ENCODE measurements at places on chromosomes 1 and 21.

DNA sequence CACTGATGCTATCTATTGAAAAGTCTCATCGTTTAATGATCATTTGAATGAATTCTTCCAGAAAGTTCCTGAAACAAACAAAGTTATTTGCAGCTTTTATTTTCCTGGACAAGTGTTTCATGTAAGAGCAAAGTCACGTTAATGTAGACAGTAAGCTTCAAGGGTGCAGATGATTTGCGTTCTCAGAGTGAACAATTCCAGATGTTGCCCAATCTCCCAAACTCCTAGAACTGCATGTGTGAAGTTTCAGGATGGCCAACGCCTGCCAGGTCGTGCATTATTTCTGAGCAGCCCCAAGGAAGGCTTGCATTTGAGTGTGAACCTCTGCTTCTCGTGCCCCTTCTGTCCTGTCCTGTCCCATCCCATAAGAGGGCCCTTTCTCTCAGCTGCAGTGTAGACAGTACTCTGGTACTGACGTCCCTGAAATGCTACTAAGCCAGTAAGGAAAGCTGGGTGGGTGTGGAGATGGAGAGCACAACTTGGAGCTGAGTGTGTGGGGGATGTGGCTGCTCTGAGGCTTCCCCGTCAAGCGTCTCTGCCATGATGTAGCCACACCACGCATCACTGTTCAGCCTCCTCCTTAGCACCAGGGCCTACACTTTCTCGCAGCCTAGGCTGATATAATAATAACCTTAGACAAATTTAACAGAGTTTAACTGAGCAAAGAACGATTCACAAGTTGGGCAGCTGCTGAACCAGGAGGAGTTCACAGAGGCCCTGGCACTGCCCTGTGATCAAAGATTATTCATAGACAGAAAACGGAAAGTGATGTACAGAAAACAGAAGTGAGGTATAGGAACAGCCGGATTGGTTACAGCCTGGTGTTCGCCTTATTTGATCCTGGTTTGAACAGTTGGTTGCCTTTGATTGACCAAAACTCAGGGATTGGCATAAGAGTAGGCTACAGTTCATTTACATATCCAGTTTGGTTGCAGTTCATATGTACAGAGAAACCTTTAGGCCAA lies 50.4 kb downstream of the RHOU start:
- DNase-seq, result no peak

- peak; percentile 55 for DNase-seq
Measured at GRCh38 chr1:46724991-46725735, 6.2 kb upstream of the EFCAB14 start.

GRCh38 chr1:109105881-109106280 lies 8.0 kb upstream of the ELAPOR1 start:
- DNase-seq, result no peak

DNA sequence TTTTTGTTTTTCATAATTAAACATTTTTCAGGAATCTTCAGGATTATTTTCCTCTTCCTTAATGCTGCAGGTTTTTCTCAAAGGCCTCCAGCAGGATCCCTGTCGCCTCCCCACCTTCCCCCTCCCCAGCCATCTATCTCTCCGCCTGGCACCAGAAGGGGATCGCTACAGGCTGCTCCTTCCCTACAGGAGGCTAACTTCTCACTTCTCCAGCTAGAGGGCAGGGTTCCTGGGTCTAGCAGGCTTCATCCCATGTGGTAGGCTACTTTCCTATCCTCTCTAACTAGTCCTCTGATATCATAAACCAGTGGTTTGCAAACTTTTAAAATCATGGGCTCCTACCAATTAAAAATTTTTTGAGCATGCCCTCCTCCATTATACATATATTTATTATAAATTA lies 104.1 kb downstream of the KCNN3 start:
- DNase-seq, result no peak

DNA sequence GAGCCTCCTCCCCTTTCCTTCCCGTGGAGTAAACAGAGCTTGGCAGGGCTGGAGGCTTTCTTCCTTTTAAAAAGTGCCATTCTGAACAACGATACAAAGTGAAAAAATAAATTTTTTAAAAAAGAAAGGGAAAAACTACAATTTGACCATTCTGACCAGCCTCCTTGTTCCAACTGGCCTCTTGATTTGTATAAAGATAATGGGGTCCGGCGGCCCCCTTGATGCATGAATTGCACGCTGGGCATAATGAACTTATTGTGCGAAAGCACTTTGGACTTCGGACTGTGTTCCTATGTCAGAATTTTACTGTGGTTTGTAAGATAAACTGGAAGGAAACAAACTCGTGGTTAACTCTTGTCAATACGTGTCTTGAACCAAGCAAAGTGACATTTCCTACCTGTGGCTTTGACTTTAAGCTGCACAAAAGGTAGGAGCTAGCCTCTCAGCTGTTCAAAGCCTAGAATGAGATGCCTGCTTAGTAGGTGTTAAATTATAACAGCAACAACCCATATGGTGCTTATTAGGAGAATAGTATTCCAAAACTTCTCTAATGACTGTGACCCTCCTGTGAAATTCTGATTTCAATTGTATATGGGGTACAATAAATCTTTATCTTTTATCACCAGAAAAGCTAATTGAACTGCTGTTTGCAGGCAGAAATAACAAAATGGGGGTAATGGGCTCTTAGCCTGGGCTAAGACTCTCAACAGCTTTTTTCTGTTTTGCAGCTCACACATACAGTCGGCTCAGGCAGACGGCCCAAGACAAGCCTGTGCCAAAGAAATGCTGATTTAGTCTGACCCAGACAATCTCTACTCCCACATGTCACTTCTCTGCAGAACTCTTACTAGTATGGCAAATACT lies 9.3 kb downstream of the IRF2BP2 start:
- DNase-seq, result no peak

GRCh38 chr1:5473268-5473667 lies 519.0 kb downstream of the NPHP4 start:
- no peak for DNase-seq

- DNase-seq, result no peak
Measured at GRCh38 chr1:78687914-78688313, 38.3 kb downstream of the IFI44 start.

GRCh38 chr1:209250861-209251636 lies 332.5 kb upstream of the CAMK1G start:
- no peak for DNase-seq

DNA sequence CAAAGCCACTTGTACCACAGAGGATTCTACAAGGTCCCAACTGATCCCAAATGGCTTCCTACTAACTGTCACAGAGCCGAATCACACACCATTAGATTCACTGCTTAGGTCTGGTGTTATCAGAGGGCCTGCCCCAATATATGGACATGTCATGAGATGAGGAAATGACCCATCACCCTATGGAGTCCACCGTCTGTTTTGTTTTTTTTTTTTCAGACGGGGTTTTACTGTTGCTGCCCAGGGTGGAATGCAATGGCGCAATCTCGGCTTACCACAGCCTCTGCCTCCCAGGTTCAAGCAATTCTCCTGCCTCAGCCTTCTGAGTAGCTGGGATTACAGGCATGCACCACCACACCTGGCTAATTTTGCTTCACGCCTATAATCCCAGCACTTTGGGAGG lies 83.8 kb upstream of the ETS2 start:
- DNase-seq, result no peak

DNA sequence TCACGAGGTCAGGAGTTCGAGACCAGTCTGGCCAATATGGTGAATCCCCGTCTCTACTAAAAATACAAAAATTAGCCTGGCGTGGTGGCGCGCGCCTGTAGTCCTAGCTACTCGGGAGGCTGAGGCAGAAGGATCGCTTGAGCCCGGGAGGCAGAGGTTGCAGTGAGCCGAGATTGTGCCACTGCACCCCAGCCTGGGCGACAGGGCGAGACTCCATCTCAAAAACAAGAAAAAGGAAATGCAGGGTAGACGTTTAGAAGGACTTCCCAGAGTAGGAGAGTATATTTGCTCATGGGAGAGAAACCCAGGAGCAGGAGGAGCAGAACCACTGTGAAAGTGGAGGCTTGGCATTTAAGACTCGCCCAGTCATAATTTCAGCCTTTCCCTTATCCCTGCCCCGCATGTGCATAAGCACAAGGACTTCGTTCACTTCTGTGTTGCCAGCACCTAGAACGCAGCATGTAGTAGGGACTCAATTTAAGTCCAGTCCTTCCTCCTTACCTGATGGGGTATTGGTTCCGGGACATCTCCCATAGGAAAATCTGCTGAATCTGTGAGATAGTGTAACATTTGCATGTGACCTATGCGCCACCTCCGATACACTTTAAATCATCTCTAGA lies 5.2 kb upstream of the MEF2D start:
- no peak for DNase-seq

DNA sequence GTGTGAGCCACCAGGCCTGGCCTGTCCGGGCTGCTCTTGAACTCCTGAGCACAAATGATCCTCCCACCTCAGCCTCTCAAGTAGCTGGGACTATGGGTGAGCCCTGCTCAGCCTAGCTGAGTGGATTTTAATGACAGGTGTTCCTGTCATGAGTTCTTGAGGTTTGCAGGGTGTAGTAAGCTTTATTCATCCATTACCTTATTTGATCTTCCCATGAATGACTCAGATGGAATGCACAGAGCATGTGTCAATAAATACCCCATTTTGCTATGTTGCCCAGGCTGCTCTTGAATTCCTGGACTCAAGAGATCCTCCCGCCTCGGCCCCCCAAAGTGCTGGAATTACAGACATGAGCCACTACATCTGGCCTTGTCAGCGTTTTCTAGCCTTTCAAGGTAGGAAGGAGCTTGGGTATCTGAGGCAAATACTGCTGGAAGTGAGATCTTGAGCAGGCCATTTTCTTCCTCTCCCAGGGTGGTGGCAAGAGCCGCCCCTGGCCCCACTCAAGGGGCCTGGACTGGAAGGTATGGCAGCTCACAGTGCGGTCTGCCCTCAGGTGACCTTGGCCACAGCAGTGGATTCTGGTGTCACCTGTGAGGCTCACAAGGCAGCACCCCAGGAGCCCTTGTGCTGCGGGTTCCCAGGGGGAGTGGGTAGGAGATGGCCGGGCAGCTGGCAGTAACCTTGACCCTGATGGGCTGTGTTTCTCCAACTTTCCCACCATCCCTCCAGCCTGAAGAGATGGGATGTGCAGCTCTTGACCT lies 20.0 kb downstream of the PIK3CD start:
- DNase-seq, result no peak

- DNase-seq, result no peak
Measured at GRCh38 chr1:18705811-18706210, 75.2 kb downstream of the PAX7 start.

DNA sequence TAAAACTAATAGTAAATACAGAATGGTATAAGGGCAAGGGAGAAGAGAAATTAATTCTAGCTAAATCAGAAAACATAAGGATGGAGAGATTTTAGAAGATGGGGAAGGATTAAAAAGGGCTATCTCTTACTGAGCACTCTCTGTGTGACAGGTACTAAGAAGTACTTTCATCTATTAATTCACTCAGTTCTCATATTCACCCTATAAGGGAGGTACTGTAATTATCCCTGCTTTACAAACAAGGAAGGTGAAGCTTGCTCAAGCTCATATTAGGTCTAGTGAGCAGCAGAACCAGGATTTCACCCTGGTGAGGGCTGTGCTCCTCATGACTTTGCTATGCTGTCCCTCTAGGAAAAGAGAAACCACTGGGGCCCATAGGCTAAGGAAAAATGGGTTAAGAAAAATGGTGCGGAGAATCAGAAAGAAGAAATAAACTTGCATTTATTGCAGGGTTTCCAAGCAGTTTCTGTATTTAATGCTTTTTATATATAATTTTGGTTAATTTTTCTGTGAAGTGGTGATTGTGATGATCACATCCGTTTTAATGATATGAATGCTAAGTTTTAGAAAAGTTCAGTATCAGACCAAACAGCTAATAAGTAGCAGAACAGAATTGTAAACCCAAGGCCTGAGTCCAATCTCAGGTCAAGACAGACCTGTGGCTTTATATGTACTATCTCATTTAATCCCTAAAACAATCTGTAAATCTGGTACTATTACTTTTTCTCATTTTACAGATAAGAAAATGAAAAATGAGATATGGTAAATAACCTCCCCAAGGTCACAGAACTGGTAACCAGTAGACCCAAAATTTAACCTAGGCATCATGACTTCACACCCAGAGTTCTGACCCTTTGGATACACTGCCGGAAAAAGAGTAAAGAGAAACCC lies 1.7 kb downstream of the PCNX2 start:
- no peak for DNase-seq

DNA sequence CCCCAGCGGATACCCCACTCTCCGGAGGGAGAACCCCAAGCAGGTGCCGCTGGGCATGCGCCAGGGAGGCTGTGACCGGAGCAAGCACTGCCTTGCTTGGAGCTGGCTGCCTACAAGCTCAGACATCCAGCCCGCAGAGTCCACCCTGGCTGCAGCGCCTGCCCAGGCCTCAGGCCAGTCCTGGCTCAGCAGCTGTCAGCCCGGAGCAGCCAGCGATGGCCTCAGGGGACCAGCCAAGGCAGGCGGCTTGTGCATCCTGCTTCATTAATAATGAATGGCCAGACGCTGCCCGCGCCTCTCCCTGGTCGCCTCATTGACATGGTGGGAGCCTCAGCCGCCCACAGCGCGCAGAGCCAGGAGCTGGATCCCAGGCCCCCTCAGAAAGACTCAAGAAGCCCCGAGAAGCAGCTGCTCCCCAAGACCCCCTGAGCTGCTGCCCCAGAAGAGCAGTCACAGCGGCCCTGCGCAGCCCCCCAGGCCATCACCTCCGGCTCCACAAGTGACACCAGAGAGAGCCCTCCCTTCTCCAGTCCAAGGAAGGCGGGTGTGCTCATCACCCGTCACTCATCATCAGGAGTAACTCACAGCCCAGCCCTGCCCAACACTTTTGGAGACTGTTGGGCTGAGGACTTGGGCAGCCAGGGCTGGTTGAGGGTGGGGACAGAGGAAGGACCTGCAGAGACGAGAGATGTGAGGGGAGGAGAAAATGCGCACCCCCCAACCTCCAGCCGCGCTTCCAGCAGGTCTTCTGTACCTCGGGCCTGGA lies 19.6 kb downstream of the KCNAB2 start:
- DNase-seq, result no peak

- no peak for DNase-seq
Measured at GRCh38 chr1:234109840-234110239, 205.4 kb downstream of the SLC35F3 start.

- DNase-seq, result no peak
Measured at GRCh38 chr1:10815858-10816195, 19.4 kb upstream of the CASZ1 start.

GRCh38 chr1:202627841-202628565 lies 82.3 kb downstream of the SYT2 start:
- DNase-seq, result no peak

- no peak for DNase-seq
Measured at GRCh38 chr1:67831850-67832513, 1.3 kb downstream of the GNG12 start.

- DNase-seq, result no peak
Measured at GRCh38 chr1:3277623-3278022, 176.8 kb upstream of the ARHGEF16 start.

DNA sequence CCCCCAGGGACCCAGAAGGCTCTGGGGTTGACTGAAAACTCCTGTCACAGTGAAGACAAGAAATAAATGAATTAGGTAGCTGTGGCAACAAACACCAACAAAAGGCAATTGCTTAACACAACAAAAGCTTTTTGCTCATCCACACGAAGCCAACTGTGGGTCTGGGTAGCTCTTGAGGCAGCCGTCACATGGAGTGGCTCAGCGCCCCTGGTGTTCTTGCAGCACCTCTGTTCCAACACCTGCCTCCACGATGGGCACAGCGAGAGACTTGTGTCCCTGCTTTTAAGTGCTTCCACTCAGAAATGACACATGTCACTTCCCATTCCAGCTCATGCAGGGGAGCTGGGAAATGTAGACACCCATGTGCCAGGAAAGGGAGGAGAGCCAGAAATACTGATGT lies 364.5 kb upstream of the DUSP10 start:
- no peak for DNase-seq

GRCh38 chr1:194273660-194274059 lies 1087.2 kb upstream of the B3GALT2 start:
- DNase-seq, result no peak

Data from activated T-cell treated with anti-CD3 and anti-CD28 coated beads for 1 hour (primary cell).